ENCODE measurements at places on chromosomes 1 and 21.
A peak's percentile ranks its signal among the peaks of the same experiment; 100 is the strongest.

DNA sequence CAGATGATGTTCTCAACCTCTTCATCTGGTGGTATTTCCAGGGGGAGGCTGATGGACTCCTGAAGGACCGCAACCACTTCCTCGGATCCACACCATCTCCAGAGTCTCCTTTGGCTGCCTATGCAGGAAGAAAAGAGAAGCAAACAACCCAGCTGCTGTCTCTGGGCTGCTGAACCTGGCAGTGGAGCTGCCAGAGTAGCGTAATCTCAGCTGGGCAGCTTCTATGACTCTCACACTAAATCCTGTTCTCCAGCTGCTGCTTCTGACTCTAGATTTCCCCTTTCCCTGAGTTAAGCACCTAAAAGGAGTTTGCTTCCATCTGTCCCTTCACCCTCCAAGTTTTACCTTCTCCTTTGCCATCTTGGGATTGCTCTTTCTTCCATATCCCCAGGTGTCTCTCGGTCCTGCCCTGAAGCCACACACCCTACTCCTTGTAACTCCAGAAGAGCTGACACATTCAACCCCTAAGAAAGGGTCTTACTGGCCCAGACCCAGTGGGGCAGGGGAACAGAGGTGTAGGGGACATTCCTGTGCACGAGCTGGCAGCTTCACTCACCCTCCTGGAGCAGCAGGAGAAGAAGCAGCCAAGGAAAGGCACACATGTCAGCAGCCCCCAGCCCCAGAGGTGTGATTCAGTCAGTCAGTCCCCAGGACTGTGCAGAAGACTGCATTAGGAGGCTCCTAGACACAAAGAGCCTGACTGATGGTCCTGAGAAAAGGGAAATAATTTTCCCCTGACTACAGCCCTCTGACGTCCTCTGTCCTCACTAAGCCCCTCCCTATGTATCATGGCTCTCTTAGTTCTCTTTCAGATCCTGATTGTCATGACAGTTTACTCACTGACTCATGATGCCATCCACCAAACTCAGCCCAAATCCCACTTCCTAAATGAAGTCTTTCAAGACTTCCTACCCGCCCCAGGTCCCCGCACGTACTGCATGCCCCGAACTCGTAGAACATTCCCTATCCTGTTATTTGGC lies at the start of gene SLAMF9:
TSS of gene SLAMF9 (minus strand) at position 702 of the 980 bp plus-strand sequence. CDS start at position 602, 100 bp downstream.
- H3K36me3 ChIP-seq, result no peaks in the 10 kb centered on the region
- H3K4me3 ChIP-seq, result no peak within 1 kb of the TSS
- H3K27ac ChIP-seq, result no peak within 1 kb of the TSS
- peaks cover 5% of the 10 kb centered on the region for H3K27me3 ChIP-seq
- peak; percentile 63 for DNase-seq

GRCh38 chr1:43134068-43134467 lies 38.0 kb downstream of the EBNA1BP2 start:
- no peak for DNase-seq
- no peaks in the 10 kb centered on the region for H3K27me3 ChIP-seq
- H3K36me3 ChIP-seq, result no peaks in the 10 kb centered on the region
- peaks cover 24% of the 10 kb centered on the region for H3K4me1 ChIP-seq
- no peak overlapping the region for H3K4me3 ChIP-seq

DNA sequence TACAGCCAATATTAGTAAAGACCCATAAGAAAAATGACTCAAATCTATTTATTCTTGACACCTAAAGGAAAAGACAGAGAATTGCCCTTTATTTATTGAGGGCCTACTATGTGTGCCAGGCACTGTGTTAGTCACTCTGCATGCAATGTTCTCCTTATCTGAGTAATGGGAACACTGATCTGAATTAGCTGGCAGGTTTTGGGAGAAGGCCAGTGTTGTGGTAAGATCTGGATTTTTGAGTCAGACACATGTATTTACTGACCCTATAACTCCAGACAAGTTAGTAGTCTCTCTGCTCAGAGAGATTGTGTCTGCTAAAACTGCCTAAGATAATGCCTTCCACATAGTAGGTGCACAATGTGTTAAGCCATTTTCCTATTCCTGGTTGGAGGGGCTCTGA lies 17.3 kb downstream of the LCE4A start:
- H3K27ac ChIP-seq, result no peak overlapping the region
- H3K36me3 ChIP-seq, result no peaks in the 10 kb centered on the region
- peaks cover 4% of the 10 kb centered on the region for H3K27me3 ChIP-seq

DNA sequence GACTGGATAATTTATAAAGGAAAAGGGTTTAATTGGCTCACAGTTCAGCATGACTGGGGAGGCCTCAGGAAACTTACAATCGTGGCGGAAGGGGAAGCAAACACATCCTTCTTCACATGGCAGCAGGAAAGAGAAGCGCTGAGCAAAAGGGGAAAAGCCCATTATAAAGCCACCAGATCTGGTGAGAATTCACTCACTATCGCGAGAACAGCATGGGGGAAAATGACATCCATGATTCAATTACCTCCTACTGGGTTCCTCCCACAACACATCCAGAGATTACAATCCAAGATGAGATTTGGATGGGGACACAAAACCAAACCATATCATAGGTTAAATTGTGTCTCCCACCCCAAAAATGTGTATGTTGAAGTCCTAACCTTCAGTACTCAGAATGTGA lies 491.7 kb downstream of the SETD4 start:
- H3K4me3 ChIP-seq, result no peak overlapping the region
- no peaks in the 10 kb centered on the region for H3K36me3 ChIP-seq
- H3K27me3 ChIP-seq, result no peaks in the 10 kb centered on the region
- H3K4me1 ChIP-seq, result peaks cover 12% of the 10 kb centered on the region

Measured in suprapubic skin (tissue), 4 donors.